ENCODE measurements at places on chromosomes 4 and X.

GRCh38 chr4:147078875-147079658, 133.4 kb upstream of the TTC29 start:
- no peak for DNase-seq

DNA sequence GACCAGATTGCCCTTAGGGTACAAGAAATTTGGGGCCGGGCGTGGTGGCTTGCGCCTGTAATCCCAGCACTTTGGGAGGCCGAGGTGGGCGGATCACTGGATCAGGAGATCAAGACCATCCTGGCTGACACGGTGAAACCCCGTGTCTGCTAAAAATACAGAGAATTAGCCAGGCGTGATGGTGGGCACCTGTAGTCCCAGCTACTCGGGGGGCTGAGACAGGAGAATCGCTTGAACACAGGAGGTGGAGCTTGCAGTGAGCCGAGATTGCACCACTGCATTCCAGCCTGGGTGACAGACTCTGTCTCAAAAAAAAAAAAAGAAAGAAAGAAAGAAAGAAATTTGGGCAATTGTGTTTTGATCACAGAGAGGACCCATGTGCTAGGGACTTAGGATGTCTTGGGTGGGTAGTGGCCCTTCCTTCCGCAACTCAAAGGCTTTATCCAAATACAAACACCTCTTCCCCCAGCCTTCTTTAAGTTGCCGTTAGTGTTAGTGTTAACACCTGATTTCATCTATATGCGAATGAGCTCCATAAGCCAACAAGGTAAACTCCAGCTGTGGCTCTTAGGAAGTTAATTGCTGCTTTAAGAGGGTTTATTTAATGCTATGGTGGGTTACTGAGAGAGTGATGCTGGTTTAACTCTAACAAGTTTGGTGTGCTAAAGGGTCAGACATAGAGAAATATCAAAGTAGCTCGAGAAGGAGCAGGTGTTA, 8.6 kb upstream of the CCDC110 start:
- DNase-seq = no peak

- no peak for DNase-seq
These were observed 5.7 kb upstream of the IL1RAPL1 start for GRCh38 chrX:28581522-28581921.

DNA sequence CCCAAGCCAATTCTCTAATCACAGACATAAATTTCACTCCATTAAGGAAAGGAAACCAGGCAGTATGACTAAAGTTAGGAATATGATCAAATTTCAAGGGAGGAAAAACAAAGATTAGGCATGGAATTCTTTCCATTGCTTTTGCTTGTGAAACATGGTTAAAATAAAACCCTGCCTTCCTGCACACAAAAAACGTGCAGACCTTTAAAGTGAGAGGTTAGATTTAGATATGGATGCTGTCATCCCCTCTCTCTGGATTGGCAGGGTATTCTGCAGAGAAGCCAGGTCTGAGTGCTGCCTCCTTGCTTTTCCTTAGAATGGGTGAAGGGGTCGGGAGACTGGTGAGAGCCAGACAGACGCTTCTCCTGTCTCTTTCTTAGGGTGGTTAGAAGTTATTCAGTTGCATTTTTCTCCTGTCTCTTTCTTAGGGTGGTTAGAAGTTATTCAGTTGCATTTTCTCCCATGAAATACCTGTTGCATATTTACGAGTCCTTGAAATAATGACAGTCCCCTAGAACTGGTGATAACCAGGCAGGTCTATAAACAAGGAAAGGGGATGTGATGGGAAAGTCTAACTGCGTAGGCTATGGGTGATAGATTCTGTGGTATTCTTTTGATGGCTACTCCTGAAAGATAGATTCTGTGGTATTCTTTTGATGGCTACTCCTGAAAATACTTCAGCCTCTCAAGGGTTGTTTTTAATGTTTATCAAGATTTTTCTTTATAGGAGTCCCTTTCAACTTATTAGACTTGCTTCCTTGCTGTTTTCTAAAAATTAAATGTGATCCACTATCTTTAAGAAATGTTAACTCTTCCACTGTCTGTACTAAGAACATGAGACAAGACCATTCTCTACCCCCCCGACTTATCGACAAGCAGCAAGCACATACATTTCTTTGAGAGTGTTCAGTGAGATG, 163.6 kb downstream of the SPRY1 start:
- no peak for DNase-seq

- no peak for DNase-seq
These were observed 292.1 kb downstream of the STIM2 start for GRCh38 chr4:27152703-27153102.

- no peak for DNase-seq
These were observed 176.0 kb downstream of the MGST2 start for GRCh38 chr4:139841464-139842195.

DNA sequence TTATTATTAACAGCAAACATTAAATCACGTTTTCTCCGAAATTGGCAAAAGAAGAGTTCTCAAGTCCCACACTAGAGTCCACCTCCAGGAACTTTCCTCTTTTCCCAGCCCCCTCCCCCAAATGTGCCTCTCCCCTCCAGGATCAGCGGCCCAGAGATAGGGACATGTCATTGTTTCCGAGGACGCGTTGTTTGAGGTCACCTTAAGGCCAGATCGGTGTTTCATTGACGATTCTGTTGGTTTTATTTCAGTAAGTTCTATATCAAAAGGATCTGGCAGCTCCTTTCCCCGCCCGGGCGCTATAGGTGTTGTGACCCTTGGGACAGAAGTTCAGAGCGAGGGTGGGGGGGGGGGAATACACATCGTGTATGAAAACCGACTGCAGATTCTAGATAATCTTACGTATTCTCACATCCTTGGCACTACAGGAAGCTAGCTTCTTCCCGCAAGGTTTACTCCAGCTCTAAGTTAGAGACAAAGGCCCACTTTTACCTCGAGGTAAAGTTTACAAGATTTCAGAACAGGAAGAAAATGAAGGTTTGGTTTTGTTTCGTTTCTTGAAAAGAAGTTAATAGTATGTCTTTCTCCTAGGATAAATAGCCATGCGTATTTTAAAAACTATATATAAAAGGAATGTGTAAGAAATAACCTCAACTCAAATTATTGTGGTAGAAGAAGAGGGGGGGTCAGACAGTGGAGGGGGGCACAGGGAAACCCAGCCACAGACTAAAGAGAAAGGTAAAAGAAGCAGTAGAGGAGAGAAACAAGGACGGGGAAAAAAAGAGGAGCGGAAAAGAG, 739 bp upstream of the MSX1 start:
- DNase-seq = no peak

DNA sequence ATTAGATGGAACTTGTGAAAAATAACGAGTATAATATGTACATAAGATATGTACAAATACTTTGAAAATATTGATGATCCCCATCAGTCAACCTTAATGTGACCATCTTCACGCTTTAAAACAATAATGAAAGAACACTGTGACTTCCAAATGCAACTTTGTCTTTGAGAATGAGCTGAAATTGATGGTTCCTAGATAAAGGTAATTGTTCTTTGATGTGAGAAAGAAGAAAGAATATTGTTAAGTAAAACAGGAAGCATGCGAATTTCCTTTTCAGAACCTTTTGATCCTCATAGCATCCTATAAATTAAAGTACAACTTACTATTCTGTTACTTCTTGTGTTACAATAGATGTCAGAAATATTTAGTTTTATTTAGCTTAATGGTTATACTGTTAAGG, 22.2 kb downstream of the IL2 start:
- DNase-seq = no peak

- no peak for DNase-seq
These were observed 208.8 kb downstream of the OR13H1 start for GRCh38 chrX:131752493-131753198.

GRCh38 chr4:70991596-70991995, 1.9 kb upstream of the DCK start:
- DNase-seq = no peak

DNA sequence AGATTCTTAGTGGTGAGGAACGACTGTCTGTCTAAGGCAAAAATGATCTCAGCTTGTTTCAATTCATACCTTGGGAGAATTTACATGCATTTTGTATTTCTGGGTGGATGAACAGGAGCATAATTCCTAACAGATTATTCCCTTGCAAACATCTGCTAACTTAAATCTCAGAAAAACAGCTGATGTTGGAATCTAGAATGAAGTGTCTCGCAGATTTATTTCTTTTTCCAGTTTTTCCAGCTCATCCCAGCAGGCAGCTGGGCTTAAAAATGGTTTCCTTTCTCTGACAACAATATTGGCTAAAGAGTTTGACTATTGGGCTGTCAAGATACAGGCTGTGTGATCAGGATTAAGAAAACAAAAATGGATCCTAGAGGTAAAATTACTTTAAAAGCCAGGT, 1.1 kb downstream of the LNX1 start:
- DNase-seq = no peak

DNA sequence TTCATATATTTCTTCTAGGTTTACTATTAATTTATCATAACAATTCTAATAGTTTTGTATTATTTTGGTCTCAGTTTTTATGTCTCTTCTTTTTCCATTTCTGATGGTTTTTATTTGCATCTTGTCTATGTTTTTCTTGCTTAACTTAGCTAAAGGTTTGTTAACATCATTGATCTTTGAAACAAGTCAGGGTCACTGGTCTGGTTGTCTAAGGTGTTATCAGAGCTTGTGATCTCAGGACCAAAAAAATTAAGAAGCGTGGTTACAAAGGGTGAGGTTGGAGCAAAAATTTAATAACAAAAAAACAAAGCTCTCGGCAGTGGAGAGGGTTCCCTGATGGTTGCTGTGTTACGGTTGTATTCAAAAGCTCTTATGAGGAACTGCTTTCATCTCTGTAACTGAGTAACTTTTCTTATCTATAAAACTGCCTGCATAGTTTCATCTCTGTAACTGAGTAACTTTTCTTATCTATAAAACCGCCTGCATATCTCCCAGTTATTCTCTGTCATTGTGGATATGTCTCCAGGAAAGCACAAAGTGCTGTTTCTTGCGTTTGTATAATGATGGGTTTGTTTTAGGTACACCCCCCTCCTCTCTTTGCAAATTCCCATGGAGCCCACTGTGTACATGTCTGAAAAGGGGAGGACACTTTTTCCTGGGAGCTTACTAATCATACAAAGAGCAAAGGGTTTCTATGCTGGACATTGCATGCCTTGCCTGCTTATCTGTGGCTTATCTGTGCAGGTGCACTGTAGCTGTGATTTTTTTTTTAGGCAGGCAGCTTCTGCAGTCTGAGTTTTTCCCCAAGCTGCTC, 62.4 kb upstream of the UGT2B15 start:
- no peak for DNase-seq

GRCh38 chr4:15906020-15906443, 32.5 kb downstream of the FGFBP1 start:
- DNase-seq = peak; percentile 12

DNA sequence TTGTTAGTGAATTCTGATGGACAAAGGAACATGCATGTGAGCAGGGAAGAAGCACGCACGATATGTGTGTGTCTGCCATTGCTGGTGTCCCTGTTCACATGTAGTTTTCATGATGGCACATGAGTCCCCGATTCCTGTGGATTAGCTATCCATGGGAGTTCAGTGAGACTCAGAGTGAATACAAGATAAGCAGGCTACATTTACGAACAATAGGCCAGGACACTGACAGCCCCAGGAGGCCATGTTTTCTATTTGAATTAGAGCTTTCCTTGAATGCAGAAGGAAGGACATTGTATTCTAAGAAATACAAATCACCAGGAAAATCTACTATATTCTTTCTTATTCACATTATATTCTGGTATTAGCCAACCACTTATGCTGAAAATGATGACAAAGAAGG, 171.4 kb downstream of the PPP1R2C start:
- no peak for DNase-seq

- no peak for DNase-seq
These were observed 76.0 kb downstream of the PDLIM5 start for GRCh38 chr4:94527556-94528233.

- DNase-seq = no peak
These were observed 138.9 kb downstream of the DCAF12L2 start for GRCh38 chrX:126027229-126027628.

DNA sequence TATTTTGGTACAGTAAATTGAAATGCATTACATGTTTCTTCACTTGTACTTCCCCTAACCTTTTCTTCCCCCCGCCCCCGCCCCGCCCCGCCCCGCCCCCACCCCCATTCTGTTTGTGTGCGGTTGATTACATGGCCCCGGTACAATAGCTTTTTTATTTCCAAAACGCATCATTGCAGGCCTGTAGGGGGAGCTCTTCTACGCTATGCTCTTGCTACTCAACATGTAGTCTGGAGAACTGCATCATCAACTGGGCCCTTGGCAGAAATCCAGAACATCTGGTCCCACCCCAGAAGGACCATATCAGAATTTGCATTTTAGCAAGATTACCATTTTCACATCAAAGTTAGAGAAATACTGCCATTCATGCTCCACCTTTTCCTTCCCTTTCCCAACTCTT, 333.3 kb upstream of the DDX53 start:
- DNase-seq = no peak

DNA sequence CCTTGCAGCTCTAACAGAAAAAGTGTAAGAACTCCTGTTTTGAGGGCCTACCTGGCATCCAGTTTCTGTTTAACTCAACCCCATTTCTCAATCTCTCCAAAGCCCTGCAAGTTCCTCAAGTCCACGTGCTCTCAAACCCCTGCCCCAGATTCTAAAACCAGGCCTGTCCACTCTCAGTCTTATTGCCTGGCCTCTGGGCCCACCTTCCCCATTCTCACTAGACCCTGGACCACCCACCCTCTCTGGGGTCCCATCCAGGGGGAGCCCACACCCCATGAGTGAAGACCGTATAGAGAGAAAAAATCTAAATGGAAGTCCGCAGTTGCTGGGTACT, 58.3 kb downstream of the TLR10 start:
- DNase-seq = no peak

DNA sequence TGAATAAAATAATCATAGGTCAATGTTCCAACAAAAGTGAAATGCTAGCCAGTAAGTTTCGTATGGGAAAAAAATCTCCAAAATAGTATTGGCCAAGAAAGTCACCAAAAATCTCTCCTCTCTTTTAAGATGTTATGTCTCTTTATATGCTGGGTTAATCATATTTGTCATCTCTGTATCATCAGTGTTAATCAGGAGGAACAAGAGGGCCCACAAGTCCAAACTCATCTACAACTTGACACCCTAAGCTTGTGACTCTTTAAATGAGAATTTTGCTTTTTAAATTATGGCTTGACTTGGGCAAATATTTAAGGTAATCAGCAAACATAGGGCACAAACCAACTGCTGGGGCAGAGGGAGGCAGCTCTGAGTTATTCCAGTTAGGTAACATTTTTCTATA, 75.5 kb downstream of the AMMECR1 start:
- DNase-seq = no peak

- no peak for DNase-seq
These were observed 14.6 kb downstream of the AMOT start for GRCh38 chrX:112826023-112826422.

GRCh38 chrX:71111921-71112431, 599 bp upstream of the IL2RG start:
- DNase-seq = no peak
